ENCODE measurements at places on chromosomes 6 and 20. TPM values are rescaled to one million over a fixed set of nuclear protein-coding genes. Genes with fewer than 3 reads are reported as not detected.

Gene SAMD5
- 0.07 TPM for total RNA-seq

DNA sequence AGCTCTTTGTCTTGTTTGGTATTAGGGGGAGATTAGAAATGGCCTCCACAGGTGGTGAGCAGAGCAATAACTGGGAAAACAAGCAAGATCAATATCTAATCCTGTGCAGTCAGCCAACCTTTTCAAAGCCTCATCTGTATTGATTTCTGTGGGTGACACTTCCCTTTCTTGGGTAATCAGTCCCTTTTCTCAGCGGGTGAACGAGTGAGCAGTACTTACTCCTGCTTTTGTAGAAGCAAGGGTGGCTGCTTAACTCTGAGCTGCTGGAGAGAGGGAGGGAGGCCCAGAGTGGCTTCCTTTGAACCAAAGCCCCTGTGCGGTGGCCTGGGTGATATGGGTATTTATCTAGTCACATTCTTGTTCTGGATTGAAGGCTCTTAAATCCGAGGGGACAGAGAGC lies 254.8 kb upstream of the CHD6 start:
- no peaks in the 10 kb centered on the region for H3K36me3 ChIP-seq
- H3K4me3 ChIP-seq, result no peak overlapping the region
- DNase-seq, result no peak
- no peak overlapping the region for H3K27ac ChIP-seq
- H3K27me3 ChIP-seq, result no peaks in the 10 kb centered on the region

DNA sequence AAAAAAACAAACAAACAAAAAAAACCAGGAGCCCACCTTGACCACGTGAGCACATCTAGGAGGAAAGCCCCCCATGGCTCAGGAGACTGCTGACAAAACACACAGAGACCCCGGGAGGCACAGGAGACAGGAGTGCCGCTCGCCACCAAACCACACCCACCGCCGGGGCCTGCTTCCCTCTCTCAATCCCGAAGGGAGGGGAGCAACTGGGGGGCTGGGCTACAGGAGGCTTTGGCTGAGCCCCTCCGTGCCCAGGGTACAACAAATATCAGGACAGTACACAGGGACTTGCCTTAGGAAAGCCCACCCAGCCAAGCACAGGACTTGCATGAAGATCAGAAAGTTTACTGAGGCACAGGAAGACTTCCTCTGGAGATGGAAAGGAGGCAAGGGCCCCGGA lies 102.5 kb downstream of the TAF4 start:
- H3K4me3 ChIP-seq, result no peak overlapping the region
- peaks cover 19% of the 10 kb centered on the region for H3K27me3 ChIP-seq
- no peaks in the 10 kb centered on the region for H3K4me1 ChIP-seq
- H3K27ac ChIP-seq, result no peak overlapping the region
- H3K36me3 ChIP-seq, result no peaks in the 10 kb centered on the region

GRCh38 chr6:141851063-141851462 lies 281.7 kb upstream of the GJE1 start:
- no peak overlapping the region for H3K4me3 ChIP-seq
- H3K36me3 ChIP-seq, result no peaks in the 10 kb centered on the region
- no peak overlapping the region for H3K27ac ChIP-seq
- no peaks in the 10 kb centered on the region for H3K27me3 ChIP-seq
- no peaks in the 10 kb centered on the region for H3K4me1 ChIP-seq

Gene OVOL2
- total RNA-seq, result not detected

Gene PRR18
- not detected for total RNA-seq

DNA sequence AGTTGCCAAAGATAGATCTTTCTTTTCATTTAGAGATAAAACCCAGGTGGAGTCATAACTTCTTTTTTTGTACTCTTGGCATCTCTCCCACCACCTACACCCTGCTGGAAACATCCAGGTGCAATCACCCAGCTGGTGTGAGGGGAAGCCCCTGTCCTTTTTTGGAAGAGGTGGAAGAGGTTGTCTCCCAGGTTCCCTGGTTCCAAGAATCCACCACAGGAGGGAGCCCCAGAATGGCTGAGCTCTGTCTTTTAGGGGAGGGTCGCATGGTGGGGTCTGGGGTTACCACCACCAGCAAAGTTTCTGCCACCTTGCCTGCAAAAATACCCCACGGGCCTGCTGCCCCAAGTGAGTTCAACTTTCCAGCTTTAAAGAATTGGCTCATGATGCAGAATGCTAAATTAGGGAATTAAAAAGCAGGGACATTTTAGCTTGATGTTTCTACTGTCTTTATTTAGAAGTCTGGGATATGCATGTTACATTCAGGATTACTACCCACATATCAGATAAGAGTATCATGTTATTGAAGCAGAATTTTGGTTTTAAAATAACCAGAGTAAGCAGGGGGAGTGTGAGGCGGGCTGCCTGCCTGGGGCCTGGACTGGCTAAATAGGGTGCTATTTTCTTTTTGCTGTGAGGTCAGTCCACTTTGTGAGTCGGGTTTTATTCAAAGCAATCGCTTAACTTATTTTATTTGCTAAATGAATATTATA lies 11.0 kb downstream of the SMOC2 start:
- no peak for DNase-seq
- no peaks in the 10 kb centered on the region for H3K27me3 ChIP-seq
- no peaks in the 10 kb centered on the region for H3K36me3 ChIP-seq
- no peak overlapping the region for H3K27ac ChIP-seq

Gene SMPDL3A
- total RNA-seq, result 37.1 TPM

Gene POU5F1
- total RNA-seq, result not detected

DNA sequence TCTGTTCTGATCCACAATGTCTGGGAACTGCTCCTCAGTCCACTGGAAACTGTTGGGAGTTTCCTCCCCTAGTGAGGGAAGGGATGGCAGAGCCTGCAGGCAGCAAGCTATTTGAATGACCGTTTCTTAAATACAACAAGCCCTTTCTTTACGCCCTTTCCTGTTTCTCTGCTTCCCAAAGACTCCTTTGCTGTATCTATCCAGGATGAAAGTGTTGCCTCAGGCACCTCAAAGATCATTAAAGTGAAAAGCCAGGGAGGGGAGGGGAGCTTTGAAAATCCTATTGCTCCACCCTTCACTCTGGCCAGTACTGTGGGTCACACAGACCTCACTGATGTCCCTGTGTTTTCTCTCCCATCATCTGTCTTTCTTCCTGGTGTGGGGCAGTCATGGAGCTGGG lies 213.1 kb downstream of the RNF144B start:
- no peak for DNase-seq
- H3K27me3 ChIP-seq, result no peaks in the 10 kb centered on the region
- no peak overlapping the region for H3K27ac ChIP-seq

Gene C2
- total RNA-seq, result 4.9 TPM

Gene CPNE5
- not detected for total RNA-seq

Gene GPR6
- total RNA-seq, result not detected

- no peaks in the 10 kb centered on the region for H3K27me3 ChIP-seq
- H3K4me3 ChIP-seq, result no peak overlapping the region
- no peaks in the 10 kb centered on the region for H3K4me1 ChIP-seq
Observed at GRCh38 chr6:75098709-75099108, 107.1 kb downstream of the COL12A1 start.

GRCh38 chr6:159196430-159196975 lies 27.3 kb downstream of the FNDC1 start:
- no peaks in the 10 kb centered on the region for H3K4me1 ChIP-seq
- H3K27me3 ChIP-seq, result no peaks in the 10 kb centered on the region
- no peaks in the 10 kb centered on the region for H3K36me3 ChIP-seq
- no peak overlapping the region for H3K4me3 ChIP-seq

Gene IL17F
- not detected for total RNA-seq

DNA sequence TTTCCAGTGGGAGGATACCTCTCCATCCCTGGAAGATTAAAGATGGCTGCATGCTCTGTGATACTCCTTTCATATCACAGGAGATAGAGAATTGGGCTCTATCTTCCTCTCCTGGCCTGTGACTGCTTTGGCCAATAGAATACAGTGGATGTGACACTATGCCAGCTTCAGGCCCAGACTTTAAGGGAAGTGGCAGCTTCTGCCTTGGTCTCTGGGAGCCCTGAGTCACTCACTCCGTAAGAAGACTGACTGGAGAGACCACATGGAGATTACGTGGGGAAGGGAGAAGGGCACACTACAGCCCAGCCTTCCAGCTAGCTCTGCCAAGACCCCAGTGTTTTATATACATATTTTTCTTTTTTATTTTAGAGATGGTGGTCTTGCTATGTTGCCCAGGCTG lies 10.4 kb upstream of the MMP9 start:
- no peak for DNase-seq
- no peaks in the 10 kb centered on the region for H3K36me3 ChIP-seq
- no peak overlapping the region for H3K4me3 ChIP-seq

DNA sequence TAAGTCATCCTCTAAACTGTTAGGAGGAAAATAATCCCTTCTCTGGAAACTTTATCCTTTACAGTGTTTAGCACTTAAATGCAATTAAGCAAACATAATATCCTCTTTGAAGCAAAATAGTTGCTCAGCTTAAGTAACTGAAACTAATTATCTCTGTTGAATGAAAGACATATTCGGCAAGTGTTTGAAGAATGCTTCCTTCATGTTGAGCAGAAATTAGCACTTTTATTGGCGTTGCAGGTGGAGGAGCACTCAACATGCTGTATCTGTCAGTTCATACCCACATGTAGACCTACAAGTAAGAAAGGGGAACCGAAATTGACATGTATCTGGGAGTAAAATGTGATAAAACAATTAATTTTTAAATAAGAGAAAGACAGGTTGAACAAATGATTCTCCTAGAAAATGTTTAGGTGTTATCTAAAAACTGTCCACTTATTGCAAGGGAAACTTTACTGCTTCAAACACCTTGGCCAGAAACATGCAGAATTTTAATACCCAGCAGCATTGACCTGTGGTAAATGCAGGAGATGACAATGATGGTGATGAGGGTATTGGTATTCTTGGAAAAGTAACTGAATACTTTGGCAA lies 987.0 kb upstream of the MAP3K7 start:
- DNase-seq, result no peak
- no peaks in the 10 kb centered on the region for H3K36me3 ChIP-seq
- no peak overlapping the region for H3K4me3 ChIP-seq
- H3K27me3 ChIP-seq, result no peaks in the 10 kb centered on the region
- no peak overlapping the region for H3K27ac ChIP-seq
- H3K4me1 ChIP-seq, result no peaks in the 10 kb centered on the region

GRCh38 chr6:15431762-15432483 lies 186.1 kb downstream of the JARID2 start:
- no peaks in the 10 kb centered on the region for H3K27me3 ChIP-seq
- H3K36me3 ChIP-seq, result no peaks in the 10 kb centered on the region
- peaks cover 61% of the 10 kb centered on the region for H3K4me1 ChIP-seq
- peak overlapping the region; percentile 13 for H3K4me3 ChIP-seq

DNA sequence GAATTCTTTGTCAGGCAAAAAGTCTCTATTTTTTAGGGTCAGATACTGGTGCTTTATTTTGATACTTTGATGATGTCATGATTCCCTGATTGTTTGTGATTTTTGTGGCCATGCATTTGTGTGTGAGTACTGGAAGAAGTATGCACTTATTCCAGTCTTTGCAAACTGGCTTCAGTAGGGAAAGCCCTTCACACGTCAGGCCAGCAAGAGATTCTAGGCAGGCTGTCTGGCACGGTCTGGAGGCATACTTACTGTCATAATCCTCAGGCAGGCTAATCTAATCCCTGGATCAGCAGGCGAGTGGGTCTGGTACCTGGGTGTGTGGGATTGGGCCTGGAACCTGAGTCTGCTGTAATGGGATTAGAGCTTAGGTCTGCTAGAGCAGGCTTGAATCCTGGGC lies 391.8 kb upstream of the MMS22L start:
- H3K36me3 ChIP-seq, result no peaks in the 10 kb centered on the region
- no peak overlapping the region for H3K4me3 ChIP-seq
- no peak for DNase-seq
- no peak overlapping the region for H3K27ac ChIP-seq

DNA sequence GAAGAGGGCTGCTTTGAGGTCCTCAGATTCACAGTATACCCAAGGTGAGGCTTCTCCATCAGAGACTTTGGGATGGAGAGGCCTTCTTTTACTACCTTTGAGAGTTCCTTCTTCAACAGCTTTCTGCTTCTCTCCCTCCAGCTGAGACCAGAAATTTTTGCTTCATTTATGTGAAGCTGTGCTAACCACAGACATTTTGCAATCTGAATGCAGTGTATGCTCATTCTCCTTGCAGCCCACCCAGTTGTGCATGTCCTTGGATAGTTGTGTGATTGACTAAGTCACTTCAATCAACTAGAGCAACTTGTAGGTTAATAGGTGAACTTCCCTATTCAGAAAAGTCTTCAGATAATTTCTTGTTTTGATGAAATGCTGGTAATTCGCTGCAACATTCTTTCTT lies 20.1 kb downstream of the DCBLD1 start:
- no peak overlapping the region for H3K27ac ChIP-seq
- H3K27me3 ChIP-seq, result no peaks in the 10 kb centered on the region
- no peaks in the 10 kb centered on the region for H3K36me3 ChIP-seq
- H3K4me3 ChIP-seq, result no peak overlapping the region
- no peak for DNase-seq
- peaks cover 6% of the 10 kb centered on the region for H3K4me1 ChIP-seq

Measured in gastrocnemius medialis (tissue), 4 donors.